Frontal cortex (tissue), 4 donors: ENCODE measurements at places on chromosomes 4 and X.

GRCh38 chr4:184899261-184900134, 73.7 kb upstream of the ACSL1 start:
- DNase-seq = no peak

GRCh38 chrX:110308220-110308619, 9.7 kb downstream of the AMMECR1 start:
- no peak for DNase-seq

- no peak for DNase-seq
Measured at GRCh38 chrX:106201502-106202178, 33.5 kb downstream of the PWWP3B start.

GRCh38 chrX:70405003-70405402, 18.1 kb upstream of the GDPD2 start:
- no peak for DNase-seq

GRCh38 chr4:575281-576141, 584 bp downstream of the TMEM271 start:
- peak; percentile 70 for DNase-seq

DNA sequence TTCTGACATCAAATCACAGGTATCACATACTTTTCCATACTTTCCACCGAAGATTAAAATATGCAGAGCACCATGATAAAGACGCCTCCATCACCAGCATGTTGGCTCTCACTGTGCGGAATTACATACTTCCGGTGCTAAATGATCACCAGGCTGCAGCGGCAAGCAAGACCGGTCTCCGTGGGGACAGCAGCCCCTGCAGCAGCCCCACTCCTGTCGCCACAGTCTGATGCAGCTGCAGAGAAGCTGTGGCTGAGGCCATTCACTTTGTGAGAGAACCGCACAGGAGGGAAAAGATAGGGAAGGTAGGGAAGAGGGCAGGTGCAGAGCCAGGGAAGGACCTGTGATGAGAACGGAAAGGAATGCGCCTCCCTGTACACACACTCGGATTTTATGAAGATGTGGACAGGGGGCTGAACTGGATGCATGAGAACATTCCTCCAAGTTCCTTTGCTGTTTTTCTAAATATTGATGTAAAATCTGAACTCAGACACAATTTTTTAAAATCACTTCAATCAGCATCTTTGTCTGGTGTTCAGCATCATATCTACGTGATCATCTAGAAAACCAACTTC, 38.3 kb downstream of the AFAP1 start:
- no peak for DNase-seq

DNA sequence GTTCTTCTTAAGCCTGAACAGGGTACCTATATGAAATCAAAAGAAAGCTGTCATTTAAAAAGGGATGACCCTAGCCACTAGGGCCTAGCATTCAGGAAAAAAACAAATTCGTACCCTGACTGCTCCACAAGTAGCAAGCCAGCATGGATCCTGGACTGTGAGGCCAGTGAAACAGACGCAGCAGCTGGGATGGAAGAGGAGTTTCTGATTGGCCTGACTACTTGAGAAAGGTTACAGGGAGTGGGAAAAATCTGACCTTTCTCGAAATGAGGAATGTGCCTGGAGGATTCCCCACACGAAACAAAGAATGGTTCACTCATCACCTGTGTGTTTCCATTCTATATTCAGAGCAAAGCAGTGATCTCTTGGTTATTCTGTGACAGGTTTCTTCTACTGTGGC, 87.6 kb upstream of the JADE1 start:
- no peak for DNase-seq

DNA sequence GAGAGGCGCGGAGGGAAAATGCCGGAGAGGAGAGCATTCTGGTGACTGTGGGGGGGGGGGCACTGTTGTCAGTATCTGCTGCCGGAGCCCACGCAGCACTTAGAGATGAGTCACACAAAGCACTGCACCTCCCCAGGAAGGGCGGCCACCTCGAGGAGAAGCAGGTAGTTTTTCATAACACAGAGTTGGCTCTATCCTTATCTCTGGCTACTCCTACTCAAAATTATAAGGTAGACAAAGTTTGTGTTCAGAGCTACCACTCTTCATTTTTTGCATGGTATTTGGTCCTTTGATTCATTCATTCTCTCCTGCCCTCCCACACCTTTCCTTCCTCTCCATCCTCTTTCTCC, 76.2 kb upstream of the SCOC start:
- no peak for DNase-seq

GRCh38 chrX:14616301-14616700, 87.0 kb downstream of the GLRA2 start:
- no peak for DNase-seq

GRCh38 chr4:14841801-14842768, 160.2 kb upstream of the CPEB2 start:
- DNase-seq = no peak

GRCh38 chr4:94897023-94897422, 139.3 kb downstream of the BMPR1B start:
- DNase-seq = no peak

DNA sequence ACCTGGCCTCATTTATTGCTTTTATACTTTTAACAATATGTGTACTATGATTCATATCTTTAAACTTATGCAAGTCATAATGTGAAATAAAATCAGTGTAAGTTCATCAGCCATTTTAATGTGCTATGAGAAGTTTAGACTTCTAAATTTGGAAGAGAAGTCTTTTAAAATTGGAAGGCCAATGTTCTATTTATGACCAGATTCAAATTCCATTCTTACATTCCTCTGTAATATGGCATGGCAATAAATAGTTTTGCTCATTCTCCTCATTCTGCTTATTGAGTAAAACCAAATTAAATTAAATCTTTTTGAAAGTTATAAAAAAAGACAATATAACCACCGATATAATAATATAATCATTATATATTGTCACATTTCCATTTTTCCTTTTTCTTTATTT, 126.2 kb downstream of the SORBS2 start:
- no peak for DNase-seq

DNA sequence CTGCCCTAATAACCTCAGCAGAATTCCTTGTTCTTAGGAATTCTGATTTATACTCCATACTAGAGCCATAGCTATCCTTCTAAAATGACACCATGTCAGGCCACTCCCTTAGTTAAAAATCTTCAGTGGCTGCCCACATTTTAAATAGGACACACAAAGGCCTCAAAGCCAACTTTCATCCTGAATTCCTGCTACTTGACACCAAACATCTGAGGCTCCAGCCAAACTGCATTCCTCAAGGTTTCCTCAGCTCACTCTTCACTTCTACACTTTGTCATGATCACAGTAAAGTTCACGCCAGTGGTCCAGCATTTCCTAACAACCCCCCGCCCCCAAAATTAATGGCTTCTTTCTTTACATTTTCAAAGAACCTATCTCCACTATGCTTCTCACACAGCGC, 124.3 kb downstream of the ADGRA3 start:
- DNase-seq = no peak

GRCh38 chr4:170012629-170012958, 13.6 kb downstream of the MFAP3L start:
- DNase-seq = no peak

- no peak for DNase-seq
Measured at GRCh38 chrX:10414862-10415261, 205.5 kb downstream of the MID1 start.

DNA sequence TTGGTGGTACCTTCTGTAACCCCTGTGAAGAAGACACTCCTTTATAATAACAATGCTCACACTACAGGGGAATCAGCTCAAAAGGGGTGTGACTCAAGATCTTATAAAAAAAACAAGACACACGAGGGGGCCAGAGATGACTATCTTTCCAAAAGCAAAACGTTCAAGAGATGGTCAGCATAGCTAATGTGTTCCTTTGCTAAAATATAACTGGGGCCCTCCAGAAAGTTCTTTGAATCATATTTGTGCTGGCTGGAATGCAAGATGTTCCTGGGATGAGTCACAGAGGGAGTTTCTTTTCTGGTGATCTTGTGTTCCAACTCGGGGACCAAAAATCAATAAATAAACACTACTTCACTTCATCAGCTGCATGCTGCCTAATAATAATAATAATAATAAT, 46.5 kb downstream of the RAI2 start:
- DNase-seq = no peak

DNA sequence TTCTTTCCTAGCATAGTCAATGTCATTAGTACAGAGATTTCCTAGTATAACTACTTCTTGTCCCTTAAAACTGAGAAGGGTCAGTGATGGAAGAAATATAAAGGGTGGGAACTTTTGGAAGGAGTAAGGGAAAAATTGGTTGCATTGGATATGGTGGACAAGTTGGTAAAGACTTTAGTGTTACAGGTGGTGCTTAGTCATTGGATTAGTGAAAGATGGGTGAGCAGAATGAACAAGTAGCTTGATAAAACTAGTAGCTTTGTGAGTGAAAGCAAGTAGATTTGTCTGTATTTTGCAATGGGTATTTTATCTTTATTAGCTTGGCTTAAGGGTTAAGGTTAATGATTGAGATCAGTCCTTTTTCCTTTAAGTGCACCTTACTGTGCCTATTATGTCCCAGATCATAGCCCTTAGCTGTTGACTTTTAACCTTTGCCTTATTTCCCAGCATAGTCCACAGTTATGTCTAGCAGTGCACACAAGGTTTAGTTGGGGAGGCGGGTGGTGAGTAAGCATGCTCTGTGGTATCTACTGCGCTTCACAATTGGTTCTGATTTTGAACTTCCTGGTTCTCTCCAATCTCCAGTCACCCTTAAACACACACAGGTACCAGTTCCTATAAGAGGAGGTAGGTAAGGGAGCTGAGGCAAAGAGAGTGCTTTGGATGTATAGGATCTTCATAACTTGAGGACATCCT, 9.5 kb downstream of the WDR44 start:
- DNase-seq = no peak

GRCh38 chrX:73944563-73944908, 359.4 kb upstream of the ZCCHC13 start:
- DNase-seq = no peak

DNA sequence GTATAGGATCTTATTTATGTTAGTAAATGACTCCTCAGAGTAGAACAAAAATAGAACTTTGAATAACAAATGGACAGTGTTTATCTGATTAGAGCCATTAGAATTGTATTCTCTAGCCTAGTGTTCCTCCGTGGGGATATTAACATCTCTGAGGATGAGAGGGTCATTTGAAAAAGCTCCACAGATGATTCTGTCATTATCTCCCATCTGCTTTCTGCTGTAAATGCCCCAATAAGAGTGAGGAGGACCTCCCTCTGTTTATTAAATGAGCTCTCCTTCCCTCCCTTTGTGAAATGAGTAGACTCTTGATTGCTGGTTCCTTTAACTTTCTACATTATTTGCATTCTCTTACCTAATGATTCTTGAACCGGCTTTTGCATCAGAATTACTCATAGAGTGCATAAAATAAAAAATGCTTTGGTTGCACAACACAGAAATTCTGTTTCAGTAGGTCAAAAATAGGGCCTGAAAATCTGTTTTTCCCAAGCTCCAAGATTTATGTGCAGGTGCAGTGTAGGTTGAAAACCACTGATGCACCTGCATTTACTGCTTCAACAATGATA, 18.0 kb downstream of the GC start:
- no peak for DNase-seq

DNA sequence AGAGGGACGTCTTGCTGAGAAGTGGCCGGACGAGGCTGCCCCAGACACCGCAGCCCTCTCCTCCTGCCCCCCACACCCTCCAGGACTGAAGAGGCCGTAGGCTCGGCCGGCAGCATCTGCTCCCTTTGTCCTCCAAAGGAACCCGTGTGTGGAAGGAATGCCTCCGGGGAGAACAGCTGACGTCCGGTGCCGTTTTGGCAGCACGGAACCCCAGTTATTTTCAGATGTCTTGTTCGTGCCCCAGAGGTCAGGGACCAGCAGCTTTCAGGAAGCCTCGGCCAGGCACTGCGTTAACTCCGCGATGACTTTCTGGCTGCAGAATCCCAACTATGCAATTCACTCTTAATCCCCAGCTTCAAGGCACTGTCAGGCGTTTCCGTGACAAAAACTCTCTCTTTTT, 10.9 kb upstream of the PPP2R3B start:
- no peak for DNase-seq

GRCh38 chr4:38046727-38047489, 86.7 kb downstream of the PTTG2 start:
- no peak for DNase-seq

DNA sequence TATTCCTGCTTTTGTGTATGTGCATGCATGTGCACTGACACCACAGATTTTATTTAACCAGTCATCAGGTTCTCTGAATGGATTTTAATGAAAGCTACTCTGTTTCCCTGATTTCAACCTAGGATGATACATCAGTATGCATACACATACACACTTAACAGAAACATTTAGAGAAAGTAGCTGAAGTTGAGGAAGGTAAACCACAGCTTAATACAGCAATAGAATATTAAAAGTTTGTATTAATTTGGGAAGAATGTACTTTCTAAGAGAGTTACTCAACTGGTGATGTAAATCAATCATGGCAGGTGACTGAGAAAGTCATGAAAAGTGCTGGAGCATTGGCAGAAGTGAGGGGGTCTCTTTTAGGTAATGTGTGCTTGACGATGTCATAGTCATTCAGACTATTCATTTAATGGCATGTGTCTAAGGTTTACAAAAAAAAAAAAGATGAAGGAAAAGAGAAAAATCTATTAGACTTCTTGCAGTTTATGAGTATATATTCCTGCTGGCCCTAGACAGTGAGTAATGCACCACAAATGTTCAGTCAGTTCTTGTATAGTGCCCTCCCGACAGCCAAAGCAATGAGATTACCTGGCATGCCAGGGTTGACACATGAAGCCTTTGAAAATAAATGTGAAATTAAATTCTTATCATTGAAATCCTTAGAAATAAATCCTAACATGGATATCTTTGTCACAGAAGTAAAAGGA, 187.6 kb downstream of the RAPGEF2 start:
- DNase-seq = no peak

DNA sequence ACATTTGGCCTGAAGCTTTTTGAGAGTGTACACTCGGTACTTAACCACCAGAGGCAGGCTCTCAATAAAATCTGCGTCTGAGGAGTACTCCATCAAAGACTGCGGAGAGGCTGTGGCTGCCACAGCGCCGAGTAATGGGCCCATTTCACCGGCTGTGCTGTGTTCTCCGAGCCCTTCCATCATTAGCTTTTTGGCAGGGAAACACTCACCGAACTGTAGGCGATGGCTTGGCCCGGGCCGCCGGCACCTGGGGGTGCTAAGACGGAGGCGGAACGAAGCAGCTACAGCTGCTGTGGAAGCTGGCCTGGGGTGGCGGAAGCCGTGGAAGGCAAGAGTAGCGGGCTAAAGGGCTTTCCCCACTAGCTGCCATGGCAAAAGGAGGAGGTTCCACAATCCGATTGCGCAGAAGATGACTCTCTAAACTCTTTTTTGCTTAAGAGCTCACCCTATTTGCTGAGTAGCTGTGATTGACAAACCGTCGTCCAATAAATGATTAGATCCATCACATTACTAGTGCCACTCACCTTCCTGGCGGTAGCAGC, 48.5 kb upstream of the PABPC1L2A start:
- no peak for DNase-seq

GRCh38 chr4:39044956-39045826, 13.0 kb upstream of the TMEM156 start:
- peak; percentile 60 for DNase-seq

DNA sequence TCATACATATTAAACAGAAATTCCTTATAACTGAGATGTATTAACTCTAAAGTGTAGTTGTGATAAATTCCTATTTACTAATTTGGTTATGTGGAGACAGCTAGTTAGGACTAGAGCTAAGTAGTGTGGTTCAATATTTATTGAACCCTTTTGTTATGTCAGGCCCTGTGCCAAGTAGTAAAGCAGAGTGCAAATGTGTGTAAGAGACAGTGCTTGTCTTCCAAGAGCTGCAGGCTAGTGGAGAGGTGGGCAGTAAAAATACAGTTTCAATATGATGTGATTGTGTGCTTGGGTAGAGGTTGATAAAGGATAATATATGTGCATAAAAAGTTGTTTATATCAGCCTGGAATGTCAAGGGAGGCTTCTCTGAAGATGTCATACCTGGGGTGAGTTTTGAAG, 80.0 kb downstream of the TBC1D19 start:
- no peak for DNase-seq

- no peak for DNase-seq
Measured at GRCh38 chr4:89157488-89158024, 46.2 kb downstream of the TIGD2 start.
